Progenitor cell of endocrine pancreas (in vitro differentiated cells): ENCODE measurements at places on chromosomes 5 and 9. TPM values are rescaled to one million over a fixed set of nuclear protein-coding genes. Genes with fewer than 3 reads are reported as not detected.

The SPAG8 gene
- 2.9 and 3.2 TPM in 2 replicates for total RNA-seq

The WDR70 gene
- total RNA-seq: 41.1 and 43.0 TPM in 2 replicates

The PCSK5 gene
- 7.3 and 9.8 TPM in 2 replicates for total RNA-seq

The LCN1 gene
- total RNA-seq: not detected in 2 replicates

The TLE4 gene
- 54.1 and 55.6 TPM in 2 replicates for total RNA-seq

The SPATA31E1 gene
- total RNA-seq: not detected in 2 replicates
